Activated CD4-positive, alpha-beta T cell treated with anti-CD3 and anti-CD28 coated beads, Interleukin-2, amount 50 U/mL, for 4 hours (primary cell): ENCODE measurements at places on chromosomes 5 and 9.

DNA sequence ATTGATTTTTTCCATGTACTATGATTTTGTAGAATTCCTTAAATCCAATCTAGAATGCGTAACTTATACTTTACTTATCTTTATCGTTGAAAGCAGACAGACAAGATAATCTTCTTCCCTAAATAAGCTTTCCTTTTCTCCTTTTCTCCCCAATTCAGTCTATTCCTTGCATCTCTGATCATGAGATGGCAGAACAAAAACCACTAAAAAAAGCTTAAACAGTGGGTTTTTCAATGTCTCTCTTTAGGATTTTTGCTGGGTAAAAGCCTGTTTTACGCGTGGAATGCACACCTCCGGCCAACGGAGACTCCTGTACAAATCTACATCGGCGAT is 755 bp downstream of the CDKN2B start:
- no peak for DNase-seq

DNA sequence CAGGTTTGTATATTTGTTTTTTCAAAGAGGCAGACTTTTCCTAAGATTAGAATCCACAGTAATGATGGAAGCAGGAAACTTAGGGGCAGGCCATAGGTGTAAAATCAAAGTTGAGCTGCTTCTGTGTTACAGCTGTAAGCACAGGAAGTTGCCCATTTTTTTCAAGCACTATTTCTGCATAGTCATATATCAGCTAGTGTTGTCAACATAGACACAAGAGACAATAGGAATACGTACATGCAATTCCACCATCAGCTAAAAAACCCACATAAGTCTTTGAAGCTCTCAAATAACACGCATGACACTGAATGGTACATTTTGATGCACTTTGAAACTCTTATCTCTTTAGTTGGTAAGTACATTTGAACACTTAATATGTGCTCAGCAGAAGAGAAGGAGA is 20.2 kb upstream of the SMIM15 start:
- DNase-seq, result no peak

- DNase-seq, result no peak
Measured at GRCh38 chr5:25285136-25285535, 640.4 kb upstream of the CDH10 start.

- DNase-seq, result no peak
Measured at GRCh38 chr5:88238732-88239131, 29.9 kb downstream of the TMEM161B start.
